ENCODE measurements at places on chromosomes 1 and 21.
A peak's percentile ranks its signal among the peaks of the same experiment; 100 is the strongest.

GRCh38 chr1:167057241-167057688 is 32.9 kb downstream of the GPA33 start:
- no peak for DNase-seq

DNA sequence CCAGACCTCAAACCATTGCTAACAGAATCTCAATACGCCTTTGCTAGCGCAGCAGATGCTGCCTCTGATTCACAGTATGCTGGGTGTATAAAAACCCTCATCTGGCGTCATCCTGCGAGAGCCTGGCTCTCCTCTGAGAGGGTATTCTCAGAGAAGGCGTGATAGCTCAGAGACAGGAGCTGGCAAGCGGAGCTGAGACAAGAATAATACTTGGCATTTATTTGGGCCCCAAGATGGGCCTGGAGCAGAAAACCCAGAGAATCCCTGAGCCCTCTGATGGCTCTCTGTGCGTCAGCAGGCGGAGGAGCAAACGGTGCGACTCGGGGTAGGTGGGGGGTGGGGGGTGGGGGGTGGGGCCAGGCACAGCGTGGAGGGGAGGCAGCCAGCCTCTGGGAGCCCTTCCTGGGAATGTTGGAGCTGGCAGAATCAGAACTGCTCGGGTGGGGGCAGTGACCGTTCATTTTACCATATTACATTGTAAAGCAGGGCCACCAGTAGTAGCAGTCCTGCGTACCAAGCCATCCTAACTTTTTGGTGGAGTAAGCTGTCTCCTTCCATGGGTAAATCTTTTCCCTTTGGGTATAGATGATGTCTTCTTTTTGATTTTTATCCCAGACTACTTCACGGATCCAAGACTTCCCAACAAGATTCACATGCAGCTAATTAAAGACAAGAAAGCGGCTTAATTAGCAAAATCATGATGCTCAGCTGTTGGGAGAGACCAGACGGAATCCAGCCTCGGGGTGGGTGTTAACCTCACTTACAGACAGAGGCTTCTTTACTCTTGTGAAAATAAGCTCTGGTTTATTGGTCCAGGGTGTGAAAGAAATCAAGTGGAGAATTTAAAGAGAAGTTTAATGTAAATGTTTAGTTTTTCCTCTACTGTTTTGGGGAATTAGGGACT is 7.1 kb downstream of the RIIAD1 start:
- peak; percentile 26 for DNase-seq

GRCh38 chr21:46048926-46049889 is 48.7 kb upstream of the COL6A2 start:
- no peak for DNase-seq

- no peak for DNase-seq
Measured at GRCh38 chr1:15354580-15354965, 55.1 kb upstream of the EFHD2 start.

- DNase-seq: no peak
Measured at GRCh38 chr1:224851848-224852261, 77.6 kb upstream of the DNAH14 start.

GRCh38 chr21:43646550-43647260 is 12.6 kb downstream of the HSF2BP start:
- peak; percentile 95 for DNase-seq

DNA sequence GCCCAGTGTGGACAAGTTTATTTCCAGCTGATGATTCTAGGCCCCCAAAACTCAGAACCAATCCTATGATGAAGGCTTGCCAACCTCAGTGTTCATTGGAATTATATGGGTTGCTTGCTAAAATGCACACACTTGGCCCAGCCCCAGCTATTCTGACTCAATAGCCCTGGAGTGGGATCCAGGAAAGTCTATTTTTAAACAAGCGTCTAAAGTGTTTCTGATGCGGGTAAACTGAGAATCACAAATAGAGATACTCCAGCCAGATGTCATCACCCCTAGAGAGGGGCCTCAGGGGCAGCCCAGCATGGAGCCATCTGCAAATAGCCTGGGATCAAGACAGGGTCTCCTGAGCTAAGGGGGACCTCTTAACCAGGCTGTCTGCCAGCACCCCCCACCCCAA is 46.0 kb downstream of the PKP1 start:
- DNase-seq: no peak

DNA sequence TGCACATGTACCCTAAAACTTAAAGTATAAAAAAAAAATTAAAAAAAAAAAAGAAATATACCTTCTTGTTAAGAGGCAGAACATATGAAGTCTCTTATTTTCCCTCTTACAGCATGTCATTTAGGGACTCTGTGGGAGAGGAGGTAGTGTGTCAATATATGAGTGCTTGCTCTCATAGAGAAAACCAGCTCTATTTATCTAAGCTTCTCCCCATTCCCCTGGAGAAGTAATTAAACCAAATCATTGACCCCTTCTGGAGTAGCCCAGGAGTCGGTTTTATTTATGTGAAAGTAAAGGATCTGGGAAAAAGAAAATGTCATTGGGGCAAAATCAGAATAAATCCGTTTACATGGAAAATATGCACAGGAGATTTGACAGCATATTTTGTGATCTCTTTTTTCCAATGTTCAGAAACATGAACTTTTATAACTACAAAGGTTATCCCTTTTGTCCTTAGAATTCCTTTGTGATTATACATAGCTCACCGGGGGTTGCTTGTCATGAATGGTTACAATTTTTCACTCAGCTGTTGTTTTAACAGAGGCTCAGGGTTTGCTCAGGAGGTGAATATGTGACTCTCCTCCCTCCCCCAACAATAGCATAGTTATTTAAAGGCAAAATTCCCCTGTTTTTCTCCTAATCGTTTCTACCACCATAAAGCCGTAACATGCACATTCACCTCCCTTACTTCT is 114.5 kb upstream of the C1orf21 start:
- no peak for DNase-seq

- DNase-seq: no peak
Measured at GRCh38 chr1:16178596-16179497, 23.0 kb upstream of the EPHA2 start.

GRCh38 chr21:33733601-33734000 is 91.3 kb downstream of the ITSN1 start:
- no peak for DNase-seq

GRCh38 chr1:98410082-98410481 is 251.4 kb upstream of the SNX7 start:
- no peak for DNase-seq

DNA sequence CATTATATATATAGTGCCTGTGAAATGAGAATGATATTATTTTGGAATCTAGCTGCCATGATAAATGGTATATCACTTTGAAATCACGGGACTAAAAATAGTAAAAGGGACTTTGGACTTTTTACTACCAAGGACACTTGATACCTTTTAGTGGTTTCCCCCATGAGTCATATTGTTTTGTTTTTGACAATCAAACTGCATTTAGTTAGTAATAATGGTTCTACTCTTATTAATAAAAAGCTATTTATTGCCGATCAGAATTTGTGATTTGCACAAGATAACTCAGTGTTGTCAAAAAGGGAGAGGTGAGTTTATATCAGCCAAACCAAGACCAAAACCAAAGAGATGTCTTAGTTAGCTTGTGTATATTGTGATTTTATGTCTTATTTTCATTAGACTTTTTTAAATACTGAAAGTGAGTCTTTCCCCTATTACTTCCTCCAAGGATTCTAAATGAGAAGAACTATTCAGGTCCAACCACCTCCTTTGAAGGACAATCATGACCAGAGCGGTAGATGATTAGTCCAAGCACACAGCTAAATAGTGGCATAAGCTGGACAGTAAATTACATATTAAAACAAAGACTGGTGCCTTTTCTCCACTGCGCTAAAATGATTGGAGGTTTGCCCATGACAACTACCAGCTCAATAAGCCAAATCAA is 281.7 kb upstream of the ESRRG start:
- no peak for DNase-seq

DNA sequence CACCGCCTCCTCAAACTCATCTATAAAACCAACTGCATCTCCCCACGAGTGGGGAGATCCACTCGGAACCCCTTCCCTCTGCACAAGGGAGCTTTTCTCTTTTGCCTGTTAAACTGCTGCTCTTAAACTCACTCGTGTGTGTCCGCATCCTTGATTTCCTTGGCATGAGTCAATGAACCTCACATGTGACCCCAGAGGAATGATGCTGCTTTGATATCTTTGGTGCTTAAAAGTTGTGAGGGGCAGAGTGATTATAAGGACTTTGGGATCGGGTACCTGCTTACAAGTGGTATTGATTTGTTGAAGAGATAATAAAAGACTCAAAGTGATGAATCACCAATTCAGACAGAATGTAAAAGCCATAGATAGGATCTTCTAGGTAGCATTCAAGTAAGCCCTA is 125.3 kb downstream of the GREM2 start:
- DNase-seq: no peak
